Esophagus squamous epithelium (tissue), 5 donors: ENCODE measurements at places on chromosomes 2 and 18. TPM values are rescaled to one million over a fixed set of nuclear protein-coding genes. Genes with fewer than 3 reads are reported as not detected.

The HOXD8 gene
- 1.2 TPM for total RNA-seq

The DSG4 gene
- not detected for total RNA-seq

The BCL2L11 gene
- total RNA-seq, result 9.7 TPM

The MORN2 gene
- total RNA-seq, result 14.9 TPM

The RTN4 gene
- total RNA-seq, result 95.8 TPM

The POMC gene
- 3.4 TPM for total RNA-seq

The DOK6 gene
- not detected for total RNA-seq

The PDE6D gene
- 24.0 TPM for total RNA-seq

The TMEM178A gene
- total RNA-seq, result not detected

The MALT1 gene
- total RNA-seq, result 48.6 TPM

The SOX11 gene
- not detected for total RNA-seq

The DNMT3A gene
- total RNA-seq, result 4.1 TPM

The DYTN gene
- total RNA-seq, result not detected

The NLRC4 gene
- total RNA-seq, result 0.44 TPM

The CCT4 gene
- total RNA-seq, result 107 TPM

The RBM43 gene
- 3.4 TPM for total RNA-seq

The EGR4 gene
- total RNA-seq, result 0.26 TPM

The NCKAP5 gene
- total RNA-seq, result 5.0 TPM

The GAREM1 gene
- 18.2 TPM for total RNA-seq

The IL18R1 gene
- total RNA-seq, result 0.45 TPM

The DYNC1I2 gene
- 89.6 TPM for total RNA-seq

The CIB4 gene
- total RNA-seq, result not detected

The PDCD1 gene
- 1.3 TPM for total RNA-seq

The ELAC1 gene
- total RNA-seq, result 5.9 TPM

The GKN2 gene
- not detected for total RNA-seq

The RNF25 gene
- total RNA-seq, result 9.6 TPM

The ATG16L1 gene
- 24.4 TPM for total RNA-seq

The DNER gene
- 2.5 TPM for total RNA-seq

The TXNL4A gene
- 43.2 TPM for total RNA-seq

The SCYGR4 gene
- total RNA-seq, result not detected
